Ovary (tissue), 10 donors: ENCODE measurements at places on chromosomes 7 and 10. TPM values are rescaled to one million over a fixed set of nuclear protein-coding genes. Genes with fewer than 3 reads are reported as not detected.

PRPS1L1 gene
- total RNA-seq: not detected

SGCE gene
- total RNA-seq: 115 TPM

- DNase-seq: no peak
These were observed 57.9 kb downstream of the ZNF22 start for GRCh38 chr10:45058580-45058979.

DNA sequence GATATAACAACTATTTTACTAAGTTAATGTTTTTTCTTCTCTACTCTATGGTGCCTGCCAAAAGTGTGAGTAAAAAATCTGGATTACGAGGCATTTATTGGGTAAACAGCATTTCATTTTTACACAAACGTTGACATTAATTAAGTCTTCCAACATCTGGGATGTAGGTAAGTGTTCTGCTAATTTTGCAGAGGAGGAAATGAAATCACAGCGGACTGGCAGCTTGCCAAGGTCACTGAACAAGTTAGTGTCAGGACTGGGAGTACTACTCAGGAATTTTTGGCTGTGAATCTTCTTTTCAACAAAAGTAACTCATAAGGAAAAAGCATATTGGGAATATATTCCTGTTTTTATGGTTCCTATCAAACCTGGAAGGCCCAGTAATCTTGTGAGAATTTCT, 612.1 kb upstream of the FZD8 start:
- DNase-seq: peak; percentile 89

- no peak for DNase-seq
These were observed 34.7 kb upstream of the CFAP46 start for GRCh38 chr10:132977076-132977475.

DNA sequence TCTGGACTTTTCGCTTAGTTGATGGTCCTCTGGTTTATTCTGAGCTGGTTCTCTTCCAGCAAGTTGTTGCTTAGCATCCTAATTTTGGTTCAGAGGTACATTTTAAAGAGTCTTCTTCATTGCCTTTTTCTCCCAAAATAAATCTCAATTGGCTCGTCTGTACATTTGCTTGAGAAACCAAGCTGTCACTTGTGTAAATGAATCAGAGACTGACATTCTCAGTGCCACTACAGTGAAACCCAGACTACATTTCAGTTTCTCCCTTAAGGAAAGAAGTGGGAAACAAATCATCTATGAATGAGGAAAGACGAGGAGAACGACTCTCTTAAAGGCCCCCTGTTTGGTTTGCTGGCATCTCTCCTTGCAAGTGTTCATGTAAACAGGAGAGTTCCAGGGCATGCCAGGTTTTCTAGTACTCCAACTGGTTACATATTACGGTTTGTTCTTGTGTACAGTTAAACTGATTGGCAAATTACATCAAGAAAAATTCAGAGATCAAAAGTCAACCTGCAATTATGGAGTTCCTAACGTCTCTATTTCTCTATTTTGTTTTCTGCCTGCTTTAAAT, 654.6 kb downstream of the SH2D4B start:
- DNase-seq: no peak

- no peak for DNase-seq
These were observed 9.7 kb downstream of the SFRP5 start for GRCh38 chr10:97762056-97762455.

DNA sequence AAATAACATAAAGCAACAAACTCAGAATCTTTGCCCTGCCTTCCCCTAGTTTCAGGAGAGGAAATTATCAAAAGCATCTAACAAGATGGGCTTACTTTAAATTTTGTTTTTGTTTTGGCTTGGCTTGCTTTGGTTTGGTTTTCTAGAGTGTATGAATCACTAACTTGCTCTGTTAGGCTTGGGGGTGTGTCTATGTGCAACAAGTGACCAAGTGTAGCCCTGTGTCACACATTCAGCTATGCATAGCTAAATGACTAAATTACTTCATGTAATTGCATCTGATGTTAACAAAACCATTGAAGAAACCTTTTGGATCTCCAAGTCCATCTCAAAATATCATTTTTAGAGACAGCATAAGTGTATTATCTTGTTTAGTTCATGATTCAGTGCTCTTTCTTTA, 251.0 kb downstream of the TFEC start:
- no peak for DNase-seq

- no peak for DNase-seq
These were observed 242.7 kb upstream of the SEMA3C start for GRCh38 chr7:81161451-81162075.
